NCI-H2081 (cell line): ENCODE measurements at places on chromosomes 7 and 10.

DNA sequence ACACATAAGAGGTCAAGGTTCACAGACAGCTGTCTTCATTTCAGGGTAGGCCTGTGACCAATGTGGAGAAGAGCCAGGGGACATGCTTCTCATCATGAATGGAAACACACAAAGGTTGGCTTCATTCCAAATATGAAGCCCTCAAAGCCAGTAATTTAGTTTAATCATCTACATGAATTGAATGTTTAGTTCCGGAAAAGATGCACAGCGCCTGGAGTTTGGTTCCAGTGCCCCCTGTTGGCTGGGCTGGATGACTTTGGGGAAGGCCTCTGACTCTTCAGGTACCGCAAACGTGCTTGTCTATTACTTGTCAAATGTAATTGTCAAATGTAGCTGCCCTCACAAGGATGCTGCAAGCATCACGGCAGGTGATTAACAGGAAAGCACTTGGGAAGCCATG, 130.7 kb downstream of the ADRA2A start:
- no peak for DNase-seq

- no peak for DNase-seq
Observed at GRCh38 chr10:102024799-102025198, 31.2 kb downstream of the ARMH3 start.

DNA sequence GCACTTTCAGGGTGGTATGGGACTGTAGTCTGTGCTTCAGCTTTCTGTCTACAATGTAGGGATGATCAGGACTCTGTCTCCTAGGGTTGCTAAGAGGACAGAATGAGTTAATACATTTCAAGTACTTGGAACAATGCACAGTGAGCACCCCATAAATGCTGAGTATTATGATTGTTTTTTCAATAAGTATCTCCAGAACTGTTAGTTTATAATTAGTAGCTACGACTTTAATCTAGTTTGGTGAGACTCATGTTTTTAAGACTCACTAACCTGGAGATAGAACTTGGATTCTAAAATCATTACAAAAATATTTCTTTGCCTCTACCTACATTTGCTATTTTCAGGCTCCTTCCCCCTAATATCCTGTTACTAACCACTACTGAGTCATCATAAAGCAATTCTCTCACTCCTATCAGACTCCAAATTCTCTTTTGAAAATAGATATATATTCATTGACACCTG, 95.3 kb downstream of the CPED1 start:
- no peak for DNase-seq

DNA sequence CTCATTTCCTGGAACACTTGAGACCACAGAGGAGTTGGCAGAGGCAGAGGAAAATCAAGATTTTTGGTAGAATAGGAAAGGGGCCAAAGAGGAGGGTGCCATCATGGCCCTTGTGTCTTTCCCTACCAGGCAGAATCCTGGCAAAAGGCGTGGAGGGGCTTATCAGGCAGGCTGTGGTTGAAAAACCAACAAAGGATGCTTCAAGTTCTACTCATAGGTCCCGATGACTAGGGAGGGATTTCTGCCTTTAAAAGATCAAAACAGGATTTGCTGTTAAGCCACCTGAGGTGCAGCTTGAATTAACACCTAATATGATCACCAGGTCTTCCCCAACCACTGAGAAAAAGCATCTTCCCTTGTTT, 45.7 kb downstream of the BPGM start:
- no peak for DNase-seq

DNA sequence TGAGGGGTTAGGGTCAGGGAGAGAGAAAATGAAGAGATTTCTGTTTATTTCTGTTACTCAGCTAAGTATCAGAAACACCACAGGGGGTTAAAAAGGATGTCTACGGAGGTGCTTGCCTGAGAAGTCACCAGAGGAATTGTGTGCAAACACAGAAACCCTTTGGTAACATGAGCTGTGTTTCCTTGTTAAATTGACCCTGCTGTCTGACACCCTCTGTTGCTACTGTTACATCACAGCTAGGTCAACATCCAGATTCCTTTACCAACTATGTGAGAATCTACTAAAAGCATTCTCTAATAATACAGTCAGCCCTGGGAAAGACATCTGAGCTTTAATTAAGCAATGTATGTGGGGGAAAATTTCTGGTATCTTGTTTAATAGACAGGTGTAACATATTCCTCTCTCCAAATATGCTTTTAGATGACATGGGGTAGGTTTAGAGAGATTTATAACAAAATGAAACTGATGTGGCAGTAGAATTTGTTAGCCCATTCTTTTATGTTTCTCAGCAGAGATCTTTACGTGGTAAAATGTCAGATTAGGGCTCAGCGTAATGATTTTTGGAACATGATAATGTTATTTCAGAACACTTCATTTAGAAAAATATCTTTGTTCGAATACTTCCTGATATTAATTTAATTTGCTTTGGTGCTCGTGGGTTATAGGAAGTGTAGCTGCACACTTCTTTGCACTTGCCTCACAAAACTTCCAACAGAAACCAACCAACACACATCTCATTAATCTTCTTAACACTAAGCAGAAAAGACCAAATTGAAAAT, 168.0 kb upstream of the AHR start:
- DNase-seq = peak; percentile 21

GRCh38 chr7:158343526-158343925, 244.1 kb downstream of the PTPRN2 start:
- DNase-seq = no peak

DNA sequence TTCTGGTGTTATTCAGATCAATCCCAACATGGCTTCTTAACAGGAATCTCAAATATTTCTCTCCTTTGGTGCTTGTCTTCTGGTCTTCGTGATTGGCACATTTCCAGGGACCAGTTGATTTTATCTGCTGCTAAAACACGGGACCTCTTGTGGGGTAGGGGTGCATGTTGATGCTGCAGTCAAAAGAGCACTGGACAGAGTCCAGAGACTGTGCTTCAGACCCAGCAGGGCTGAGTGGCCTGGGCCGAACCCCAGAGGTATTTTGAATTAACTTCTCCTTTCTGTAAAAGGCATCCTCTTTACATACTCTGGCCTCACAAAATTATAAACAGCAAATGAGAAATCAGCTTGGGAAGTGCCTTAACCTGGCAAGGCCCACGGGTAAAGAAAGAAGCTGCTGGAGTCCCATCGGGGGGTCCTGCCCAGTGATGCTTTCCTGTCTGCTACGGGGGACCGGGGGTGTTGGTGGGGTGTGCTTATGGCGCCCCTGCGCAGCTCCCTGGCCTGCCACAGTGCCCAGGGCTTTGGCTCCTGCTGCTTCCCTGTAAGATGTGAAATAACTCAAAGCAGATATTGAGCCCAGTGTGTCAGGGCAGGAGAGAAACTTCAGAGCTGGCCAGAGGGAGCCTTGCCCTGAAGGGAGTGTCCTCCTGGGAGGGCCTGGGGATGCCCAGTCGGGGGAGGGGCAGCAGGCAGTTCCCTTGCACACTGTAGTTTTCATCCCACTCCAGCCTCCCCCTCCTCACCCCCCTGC, 230.5 kb downstream of the TCF7L2 start:
- DNase-seq = no peak

DNA sequence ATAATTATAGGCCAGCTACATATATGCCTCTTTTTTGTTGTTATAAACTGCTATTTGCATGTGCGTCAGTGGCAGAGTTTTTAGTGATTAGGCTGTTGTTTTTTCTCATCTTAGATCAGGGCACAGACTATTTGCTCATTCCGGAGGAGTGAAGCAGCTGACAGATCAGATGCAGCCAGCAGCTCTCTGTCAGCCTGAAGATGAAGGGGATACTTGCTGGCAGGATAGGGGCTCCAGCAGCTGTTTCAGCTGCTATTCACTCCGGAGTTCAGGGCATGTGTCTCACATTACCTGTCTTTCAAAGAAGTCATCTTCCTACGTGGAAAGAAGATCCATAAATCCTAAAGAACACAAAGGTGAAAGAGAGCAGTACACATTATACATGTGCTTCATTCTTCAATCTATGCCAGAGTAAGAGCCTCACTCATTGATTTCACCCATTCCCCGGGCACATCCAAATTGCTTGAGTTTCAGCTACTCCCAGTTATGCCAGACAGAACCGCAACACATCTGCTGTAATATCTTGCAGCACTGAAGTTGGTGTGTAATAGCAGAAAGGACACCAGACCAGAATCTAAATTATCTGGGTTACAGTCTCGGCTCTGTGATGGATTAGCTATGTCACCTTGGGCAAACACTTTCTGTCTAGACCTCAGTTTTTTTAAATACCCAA, 182.8 kb upstream of the CHRM2 start:
- DNase-seq = no peak

GRCh38 chr7:140899883-140900282, 24.8 kb downstream of the BRAF start:
- peak; percentile 46 for DNase-seq
